ENCODE measurements at places on chromosomes 3 and 15.
A peak's percentile ranks its signal among the peaks of the same experiment; 100 is the strongest.

- DNase-seq = no peak
Observed at GRCh38 chr3:48552111-48552951, 4.3 kb downstream of the PFKFB4 start.

DNA sequence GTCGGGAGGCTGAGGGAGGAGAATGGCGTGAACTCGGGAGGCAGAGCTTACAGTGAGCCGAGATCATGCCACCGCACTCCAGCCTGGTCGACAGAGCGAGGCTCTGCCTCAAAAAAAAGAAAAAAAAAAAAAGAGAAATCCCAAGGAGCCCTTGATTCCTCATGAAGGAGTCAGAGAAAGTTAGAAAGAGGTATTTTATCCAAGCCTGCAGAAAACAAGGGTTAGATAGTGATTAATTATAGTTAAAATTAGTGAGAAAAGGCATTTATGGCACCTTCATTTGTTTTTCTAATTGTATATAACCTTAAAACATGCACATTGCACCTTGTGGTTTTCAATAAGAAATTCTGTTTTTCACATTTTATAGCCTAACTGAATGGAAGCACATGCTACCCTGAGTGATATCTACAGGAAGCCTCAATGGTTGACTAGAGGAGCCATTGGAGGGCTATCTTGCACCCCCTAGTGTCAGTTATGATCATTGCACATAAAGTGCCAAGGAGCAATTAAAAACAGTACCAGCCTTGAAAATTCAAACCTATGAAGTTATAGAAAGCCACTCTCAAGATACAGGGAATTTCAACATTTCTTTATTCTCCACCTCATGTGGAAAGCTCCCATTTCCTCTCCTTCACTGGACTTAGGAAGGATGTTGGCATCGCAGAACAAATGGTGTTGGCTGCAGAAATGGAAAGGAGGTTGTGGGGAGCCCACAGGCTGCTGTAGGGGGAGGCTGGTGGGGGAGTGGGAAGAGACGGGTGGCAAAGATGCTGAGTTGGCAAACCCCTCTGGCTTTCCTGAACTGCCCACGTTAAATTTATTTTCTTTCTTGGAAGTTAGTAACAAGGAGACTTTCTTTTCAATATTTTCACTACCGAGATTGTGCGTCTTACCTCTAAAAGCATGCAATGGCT lies 48.5 kb downstream of the ITGA11 start:
- peak; percentile 70 for DNase-seq

GRCh38 chr3:10008588-10009344 lies 17.5 kb upstream of the FANCD2 start:
- peak; percentile 83 for DNase-seq

DNA sequence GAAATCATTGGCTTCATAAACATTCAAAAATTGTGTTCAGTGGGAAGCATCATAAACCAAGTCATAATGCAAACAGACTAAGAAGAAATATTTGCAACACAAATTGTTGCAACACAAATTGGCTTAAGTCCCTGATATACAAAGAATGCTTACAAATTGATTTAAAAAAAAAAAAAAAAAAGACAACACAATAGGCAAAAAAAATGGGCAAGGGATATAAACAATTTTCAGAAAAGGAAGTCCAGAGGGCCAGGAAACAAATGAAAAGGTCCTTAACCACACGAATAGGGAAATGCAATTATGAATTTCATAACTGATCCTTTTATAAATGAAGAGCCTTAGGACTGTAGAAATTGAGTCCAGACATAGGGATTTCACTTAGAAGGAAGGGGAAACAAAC lies 98.9 kb downstream of the LRRK1 start:
- peak; percentile 78 for DNase-seq

- no peak for DNase-seq
Observed at GRCh38 chr3:150783920-150784746, 21.2 kb upstream of the SIAH2 start.

DNA sequence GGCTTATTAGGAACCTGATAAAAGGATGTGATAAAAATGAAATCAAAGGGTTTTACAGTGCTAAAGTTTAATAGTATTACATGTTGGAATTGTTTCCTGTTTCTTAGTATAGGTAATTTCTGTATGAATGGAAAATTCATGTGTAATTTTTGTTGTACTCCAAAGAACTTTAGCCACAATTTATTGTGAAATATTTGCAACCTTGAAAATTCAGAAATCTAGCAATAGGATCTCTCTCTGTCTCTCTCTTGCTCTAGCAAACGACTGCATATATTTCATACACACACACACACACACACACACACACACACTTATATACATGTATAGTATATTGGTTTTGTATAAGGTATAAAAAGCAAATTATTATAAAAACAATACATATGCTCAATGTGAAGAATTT lies 59.6 kb downstream of the PIAS1 start:
- DNase-seq = peak; percentile 13

- DNase-seq = peak; percentile 47
Observed at GRCh38 chr3:170301405-170301804, 56.1 kb upstream of the SKIL start.

- no peak for DNase-seq
Observed at GRCh38 chr15:94119298-94119811, 112.0 kb upstream of the MCTP2 start.

DNA sequence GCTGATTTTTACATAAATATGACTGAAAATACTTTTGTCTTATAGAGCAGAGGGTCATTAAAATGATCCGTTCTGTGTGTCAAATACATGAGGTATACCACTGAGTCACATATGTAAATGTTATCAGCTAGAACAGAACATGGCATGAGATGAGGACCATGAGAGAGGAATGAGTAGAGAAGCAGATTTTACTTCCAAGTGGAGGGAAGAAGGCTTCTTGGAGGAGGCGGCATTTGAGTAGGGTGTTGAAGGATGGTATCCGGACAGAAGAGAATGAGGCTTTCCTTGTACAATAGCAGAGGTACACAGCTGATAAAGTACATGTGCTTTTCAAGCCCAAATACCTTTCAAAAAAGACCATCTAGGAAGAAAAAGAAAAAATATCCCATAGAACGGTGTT lies 4.8 kb downstream of the LIPC start:
- no peak for DNase-seq

DNA sequence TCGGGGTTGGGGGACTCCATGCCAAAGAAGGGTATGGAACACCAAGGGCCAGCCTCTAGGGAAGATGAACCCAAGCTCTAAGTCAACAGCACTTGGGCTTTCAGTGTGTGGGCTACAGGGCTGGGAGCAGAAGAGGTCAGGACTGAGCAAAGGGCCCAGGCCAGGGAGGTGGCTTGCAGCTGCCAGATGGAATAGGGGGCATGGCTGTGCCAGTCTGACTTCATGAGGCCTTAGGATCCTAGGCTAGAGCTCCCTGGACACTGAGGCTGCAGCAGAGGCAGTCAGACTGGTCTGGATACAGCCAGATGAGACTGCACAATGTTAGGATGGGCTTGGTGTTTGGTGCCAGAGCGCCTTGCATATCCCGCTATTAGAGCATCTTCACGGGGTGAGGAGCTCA lies 3.8 kb downstream of the RASGRF1 start:
- DNase-seq = no peak

GRCh38 chr3:32544894-32545293 lies 25.8 kb downstream of the DYNC1LI1 start:
- peak; percentile 28 for DNase-seq

- DNase-seq = peak; percentile 78
Observed at GRCh38 chr3:104066658-104067057, 1300.1 kb upstream of the ALCAM start.

DNA sequence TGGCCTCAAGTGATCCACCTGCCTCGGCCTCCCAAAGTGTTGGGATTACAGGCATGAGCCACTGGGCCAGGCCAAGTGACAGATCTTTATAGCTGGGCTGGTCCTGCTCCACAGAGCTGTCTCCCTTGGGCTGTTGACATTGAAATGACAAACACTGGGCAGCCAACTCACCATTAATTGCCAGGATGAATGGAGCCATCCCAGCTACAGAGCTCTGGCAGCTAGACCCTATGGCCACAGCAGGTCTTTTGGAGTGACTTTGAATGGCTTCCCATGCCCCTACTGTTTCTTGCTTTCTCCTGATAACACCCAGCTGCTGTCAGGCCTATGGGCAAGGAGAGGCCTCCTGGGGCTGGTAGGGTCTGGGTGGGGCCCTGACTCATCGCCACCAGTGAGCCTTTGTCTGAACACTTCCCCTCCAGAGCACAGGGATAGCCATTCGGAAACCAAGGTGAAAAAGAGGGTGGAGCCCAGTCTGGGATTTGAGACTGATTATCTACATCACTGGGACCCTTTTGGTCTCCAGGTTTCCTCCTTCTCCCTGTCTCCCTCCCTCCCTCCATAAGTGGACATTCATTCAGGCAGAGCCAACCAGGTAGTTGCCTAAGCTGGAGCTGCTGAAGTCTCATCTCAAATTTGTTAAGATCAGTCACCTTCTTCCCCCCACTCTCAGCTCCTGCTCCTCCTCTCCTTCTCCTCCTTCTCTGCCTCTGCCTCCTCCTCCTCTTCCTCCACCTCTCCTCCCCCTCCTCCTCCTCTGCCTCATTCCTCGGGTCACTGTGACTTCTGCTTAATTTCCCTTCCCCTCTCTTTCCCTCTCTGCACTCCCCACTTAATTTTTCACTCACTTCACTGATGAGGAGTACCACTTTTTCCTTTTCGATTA lies 34.0 kb downstream of the BHLHE40 start:
- no peak for DNase-seq

DNA sequence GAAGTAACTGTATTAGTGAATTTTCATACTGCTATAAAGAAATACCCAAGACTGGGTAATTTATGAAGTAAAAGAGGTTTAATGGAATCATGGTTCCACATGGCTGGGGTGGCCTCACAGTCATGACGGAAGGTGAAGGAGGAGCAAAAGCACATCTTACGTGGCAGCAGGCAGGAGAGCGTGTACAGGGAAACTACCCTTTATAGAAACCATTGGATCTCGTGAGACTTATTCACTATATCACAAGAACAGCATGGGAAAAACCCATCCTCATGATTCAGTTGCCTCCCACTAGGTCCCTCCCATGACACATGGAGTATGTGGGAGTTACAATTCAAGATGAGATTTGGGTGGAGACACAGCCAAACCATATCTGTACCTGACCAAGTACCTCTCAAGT lies 812.3 kb upstream of the ALCAM start:
- no peak for DNase-seq

DNA sequence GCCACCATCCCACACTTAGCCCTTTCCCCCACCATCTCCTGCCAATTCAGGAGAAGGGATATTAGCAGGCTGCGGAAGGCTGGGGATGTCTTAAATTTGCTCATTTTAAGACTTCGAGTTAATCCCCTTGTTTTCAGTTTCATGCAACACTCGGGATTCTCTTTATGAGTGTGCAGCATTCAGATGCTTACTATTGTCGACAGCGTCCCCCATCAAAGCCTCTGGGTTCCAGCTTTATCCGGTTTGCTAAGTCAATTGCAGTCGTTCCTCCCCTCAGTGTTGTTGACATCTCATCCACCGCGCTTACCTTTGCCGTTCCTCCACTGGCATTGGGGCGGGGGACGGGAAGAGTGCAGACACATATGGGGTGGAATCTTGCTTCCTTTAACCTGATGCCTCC lies 220.2 kb downstream of the VPS13C start:
- no peak for DNase-seq

DNA sequence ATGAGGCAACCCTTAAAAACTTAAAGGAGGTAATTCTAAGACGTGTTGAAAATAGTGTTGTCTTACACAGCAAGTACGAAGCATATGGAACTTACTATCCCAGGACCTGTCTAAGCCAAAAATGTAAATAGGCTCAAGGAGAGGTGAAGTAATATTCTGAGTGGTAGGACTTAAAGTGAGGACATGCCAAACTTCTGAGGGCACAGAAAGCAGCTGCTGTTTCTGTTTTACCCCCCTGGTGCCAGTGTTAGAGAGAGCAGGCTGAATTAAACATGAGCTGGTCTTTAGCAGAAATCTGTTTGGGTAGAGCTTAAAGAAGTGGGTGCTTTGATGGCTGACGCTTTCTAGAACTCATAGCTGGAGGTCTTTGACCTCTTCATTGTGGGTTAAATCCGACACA lies 149.7 kb upstream of the NPHP3 start:
- no peak for DNase-seq

GRCh38 chr3:60322298-60322856 lies 928.9 kb downstream of the FHIT start:
- DNase-seq = no peak

- DNase-seq = no peak
Observed at GRCh38 chr3:74332165-74332564, 282.3 kb downstream of the CNTN3 start.

DNA sequence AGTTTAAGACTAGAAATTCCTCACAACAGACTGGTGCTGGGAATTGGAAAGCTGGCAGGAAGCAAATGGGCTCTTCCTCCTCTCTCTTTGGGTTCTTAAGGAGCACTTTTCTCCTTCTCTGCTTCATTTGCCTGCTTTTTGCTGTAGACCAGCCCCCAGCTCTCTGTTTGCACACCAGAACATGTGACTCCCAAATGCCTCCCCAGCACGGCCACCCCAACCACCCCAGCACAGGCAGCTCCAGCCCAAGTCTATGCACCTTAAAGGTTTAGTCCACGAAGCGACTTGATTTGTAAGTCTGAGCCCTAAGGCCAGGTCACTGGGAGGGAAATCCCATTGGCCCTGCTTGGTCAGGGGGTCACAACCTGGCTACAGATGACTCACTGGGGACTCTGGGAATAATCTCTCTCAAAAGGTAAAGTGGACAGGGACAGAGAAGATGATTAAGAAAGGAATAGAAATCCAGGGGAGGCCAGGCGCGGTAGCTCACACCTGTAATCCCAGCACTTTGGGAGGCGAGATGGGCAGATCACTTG lies 377.8 kb upstream of the PROK2 start:
- no peak for DNase-seq

GRCh38 chr3:42165211-42165610 lies 74.1 kb downstream of the TRAK1 start:
- no peak for DNase-seq

- DNase-seq = no peak
Observed at GRCh38 chr15:57580428-57580827, 11.3 kb upstream of the MYZAP start.

DNA sequence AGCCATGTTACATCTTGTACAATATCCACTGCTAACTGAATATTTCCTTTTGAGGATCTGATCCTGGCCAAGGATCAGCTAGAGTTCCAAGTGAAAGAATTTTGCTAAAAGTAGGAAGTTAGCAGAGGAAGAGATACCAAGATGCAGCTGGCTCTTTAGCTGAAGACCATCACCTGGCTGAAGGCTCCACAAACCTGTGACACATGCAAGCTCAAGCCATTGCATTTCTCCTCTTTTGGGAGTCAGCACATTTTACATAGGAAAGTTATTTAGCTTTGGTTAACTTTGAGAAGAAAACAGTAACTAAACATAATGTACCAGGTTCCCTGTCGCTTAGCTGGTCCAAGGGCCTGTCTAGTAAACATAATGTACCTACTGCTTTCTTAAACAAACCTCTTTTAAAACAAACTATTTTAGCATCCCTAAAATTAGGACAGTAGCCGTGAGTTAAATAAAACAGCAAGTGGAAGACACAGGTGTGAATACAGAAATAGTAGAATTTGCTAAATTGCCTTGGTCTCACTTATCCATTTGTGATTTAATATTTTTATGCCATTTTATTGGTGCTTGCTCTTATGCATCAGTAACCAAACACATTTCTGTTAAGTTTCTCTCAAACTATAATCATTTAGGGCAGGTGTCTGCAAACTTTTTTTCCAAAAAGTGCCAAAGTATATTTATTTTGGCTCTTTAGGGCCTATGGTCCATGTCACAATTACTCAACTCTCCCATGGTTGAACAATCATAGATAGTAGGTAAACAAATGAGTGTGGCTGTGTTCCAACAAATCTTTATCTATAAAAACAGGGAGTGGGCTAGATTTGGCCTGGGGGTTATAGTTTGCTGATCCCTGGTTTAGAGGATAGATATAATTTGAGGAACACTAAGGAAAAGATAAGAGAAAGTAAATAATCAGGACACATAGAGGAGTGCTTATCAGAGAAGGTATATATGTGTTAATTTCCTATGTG lies 11.2 kb downstream of the GCSAM start:
- no peak for DNase-seq

GRCh38 chr3:65597226-65597951 lies 441.3 kb downstream of the MAGI1 start:
- no peak for DNase-seq

Data from choroid plexus epithelial cell (primary cell).